ENCODE measurements at places on chromosomes 12 and 14.

DNA sequence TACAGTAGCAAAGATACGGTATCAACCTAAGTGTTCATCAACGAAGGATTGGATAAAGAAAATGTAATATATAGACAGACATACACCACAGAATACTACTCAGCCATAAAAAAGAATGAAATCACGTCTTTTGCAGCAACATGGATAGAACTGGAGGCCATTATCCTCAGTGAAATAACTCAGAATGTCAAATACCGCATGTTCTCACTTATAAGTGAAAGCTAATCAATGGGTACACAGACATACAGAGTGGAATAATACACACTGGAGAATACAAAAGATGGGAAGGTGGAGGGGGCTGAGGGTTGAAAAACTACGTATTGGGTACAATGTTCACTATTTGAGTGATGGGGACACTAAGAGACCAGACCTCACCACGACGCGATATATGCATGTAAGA is 1.1 kb downstream of the RACGAP1 start:
- no peak for DNase-seq

DNA sequence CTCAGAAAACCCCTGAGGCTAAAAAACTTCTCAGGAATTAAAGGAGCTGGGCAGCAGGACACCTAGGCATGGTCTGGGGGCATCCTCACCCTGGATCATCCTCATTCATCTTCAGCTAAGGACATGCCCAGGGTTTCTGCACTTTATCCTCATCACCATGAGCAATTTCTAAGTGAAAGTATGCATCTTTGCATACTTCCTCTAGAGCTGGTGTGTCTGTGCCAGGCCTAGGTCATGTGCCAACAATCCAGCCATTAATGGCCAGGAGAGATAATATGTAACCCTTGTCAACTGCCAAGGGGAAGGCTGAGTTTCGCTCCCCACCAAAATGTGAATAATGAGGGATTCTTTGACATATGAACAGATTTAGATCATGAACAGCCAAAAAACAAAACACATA is 160.5 kb downstream of the KITLG start:
- no peak for DNase-seq

GRCh38 chr14:71703477-71703876 is 228.8 kb upstream of the RGS6 start:
- no peak for DNase-seq

- DNase-seq = no peak
Measured at GRCh38 chr12:26467351-26467750, 272.0 kb downstream of the SSPN start.

GRCh38 chr12:74401035-74401434 is 136.6 kb upstream of the ATXN7L3B start:
- DNase-seq = no peak

DNA sequence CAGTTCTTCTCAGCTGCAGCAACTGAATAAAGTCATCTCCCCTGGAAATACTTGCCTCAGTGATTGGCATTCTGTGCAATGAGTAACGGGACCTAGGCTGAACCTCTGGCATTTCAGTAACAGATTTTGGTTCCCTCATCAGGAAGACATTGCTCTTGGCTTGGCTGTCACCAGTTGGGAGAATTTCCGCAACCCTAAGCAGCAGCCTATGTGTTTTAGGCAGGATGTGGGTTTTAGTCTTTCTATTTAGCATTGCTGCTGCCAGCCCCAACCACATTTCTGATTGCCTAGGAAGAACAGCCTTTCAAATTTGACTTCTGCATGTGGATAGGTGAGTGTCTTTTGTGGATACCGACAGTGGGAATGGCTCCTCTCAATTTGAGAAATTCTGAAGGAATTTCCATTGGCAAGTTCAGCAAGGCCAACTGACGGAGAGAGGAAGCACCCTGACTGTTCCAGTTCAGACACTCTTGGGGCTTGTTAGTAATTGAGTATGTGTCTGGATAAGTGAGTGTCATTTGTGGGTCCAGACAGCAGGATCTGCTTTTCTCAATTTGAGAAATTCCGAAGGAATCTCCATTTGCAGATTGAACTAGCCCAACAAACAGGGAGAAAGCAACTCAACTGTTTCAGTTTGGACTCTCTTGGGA is 19.0 kb upstream of the CLEC2A start:
- no peak for DNase-seq

- DNase-seq = no peak
Measured at GRCh38 chr12:124026755-124027745, 54.0 kb downstream of the ZNF664 start.

DNA sequence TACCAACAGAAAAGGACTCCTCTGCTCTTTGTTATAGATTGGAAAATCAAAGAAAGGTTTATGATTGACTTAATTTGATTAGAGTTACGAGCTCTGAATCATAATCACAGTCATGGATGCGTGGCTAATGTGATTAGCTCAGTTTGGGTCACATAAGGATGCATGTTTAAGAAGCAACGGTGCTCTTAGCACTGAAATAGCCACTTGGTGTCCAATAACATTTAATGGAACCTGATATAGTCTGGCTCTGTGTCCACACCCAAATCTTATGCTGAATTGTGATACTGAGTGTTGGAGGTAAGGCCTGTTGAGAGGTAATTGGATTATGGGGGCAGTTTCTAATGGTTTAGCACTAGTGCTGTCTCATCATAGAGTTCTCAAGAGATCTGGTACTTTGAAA is 501.6 kb downstream of the SLC6A15 start:
- no peak for DNase-seq

DNA sequence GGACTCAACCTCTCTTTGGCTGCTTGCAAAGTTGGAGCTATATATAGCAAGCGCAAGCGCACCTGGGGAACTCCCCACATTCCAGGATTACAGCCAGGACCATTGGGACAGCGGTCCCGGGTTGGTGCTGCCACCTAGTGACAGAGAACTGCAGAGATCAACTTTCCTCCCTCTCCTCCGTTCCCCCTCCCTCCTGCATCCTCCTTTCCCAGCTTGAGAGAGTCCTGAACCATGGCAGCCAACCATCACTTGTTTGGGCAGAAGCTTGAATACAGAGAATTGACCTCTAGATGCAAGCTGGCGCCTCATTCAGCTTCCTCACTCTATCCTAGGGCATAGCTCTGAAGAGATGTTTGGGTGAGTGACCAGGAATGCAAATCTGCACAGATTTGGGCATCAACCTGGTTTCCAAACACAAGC is 17.4 kb upstream of the FLVCR2 start:
- peak; percentile 84 for DNase-seq

GRCh38 chr12:93912086-93912733 is 235.0 kb downstream of the CRADD start:
- DNase-seq = no peak

DNA sequence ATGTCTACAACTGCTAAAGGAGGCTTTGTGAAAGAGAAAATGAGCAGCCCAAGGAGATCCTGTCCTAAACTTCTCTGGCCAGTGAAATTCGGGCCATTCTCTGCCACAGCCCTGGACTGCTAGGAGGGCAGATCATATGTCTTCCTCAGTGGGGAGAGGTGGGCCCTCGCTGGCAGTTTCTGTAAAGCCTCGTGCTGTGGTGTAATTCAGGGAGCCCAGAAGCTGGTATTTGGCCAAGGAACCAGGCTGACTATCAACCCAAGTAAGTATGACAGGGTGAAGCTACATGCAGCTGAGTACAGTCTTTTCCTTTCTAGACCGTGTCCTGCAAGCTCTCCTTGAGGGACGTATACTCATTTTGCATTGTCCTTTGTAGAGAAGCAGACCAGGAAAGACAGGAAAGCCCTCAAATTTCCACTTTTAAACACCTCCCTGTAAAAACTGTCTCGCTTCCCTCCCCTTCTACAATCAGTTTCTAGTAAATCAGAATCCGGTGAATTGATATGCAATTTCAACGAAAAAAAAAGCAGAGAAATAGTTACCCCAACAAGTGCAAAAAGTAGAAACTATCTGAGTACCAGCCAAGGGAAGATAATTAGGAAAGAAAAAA is 106.8 kb downstream of the DAD1 start:
- DNase-seq = no peak

DNA sequence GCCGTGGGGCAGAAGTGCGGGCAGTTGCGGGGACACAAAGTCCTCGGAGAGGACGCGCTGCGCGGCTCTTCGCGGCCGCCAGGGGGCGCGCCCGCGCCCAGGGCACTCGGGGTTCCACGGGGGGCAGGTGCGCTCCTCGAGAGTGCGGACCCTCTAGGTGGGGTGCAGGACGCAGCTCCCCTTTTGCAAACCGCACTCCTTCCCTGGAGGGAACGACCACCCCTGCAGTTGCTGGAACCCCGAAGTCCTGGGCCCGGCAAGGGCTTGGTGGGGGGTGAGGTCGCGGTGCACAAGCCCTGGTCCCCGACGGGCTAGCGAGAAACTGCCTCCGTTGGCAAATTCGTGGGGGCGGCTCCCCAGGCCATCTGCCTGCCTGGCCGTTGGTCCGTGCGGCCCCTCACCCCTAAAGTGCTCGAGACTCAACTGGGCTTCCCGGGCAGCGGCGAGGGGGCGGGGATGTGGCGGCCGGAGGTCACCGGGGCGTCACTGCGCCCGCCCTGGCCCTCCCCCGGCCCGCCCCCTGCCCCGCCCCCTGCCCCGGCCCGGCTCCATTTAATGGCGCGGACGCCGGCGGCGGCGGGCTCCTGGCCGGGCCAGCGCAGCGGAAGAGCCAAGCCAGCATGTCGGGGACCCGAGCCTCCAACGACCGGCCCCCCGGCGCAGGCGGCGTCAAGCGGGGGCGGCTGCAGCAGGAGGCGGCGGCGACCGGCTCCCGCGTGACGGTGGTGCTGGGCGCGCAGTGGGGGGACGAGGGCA is at the start of gene ADSS1:
ADSS1 (plus strand) TSS at position 579 of the 756 bp plus-strand sequence; CDS start at position 621, 42 bp downstream.
- peak; percentile 86 for DNase-seq

Measured in ecto neural progenitor cell (in vitro differentiated cells).